ENCODE measurements at places on chromosomes 2 and 18. TPM values are rescaled to one million over a fixed set of nuclear protein-coding genes. Genes with fewer than 3 reads are reported as not detected.
A peak's percentile ranks its signal among the peaks of the same experiment; 100 is the strongest.

GRCh38 chr2:36404754-36405153 lies 49.2 kb downstream of the CRIM1 start:
- no peak overlapping the region for H3K27ac ChIP-seq
- no peak for DNase-seq
- peaks cover 5% of the 10 kb centered on the region for H3K27me3 ChIP-seq
- no peaks in the 10 kb centered on the region for H3K4me1 ChIP-seq
- no peaks in the 10 kb centered on the region for H3K36me3 ChIP-seq

Gene HOXD9
- total RNA-seq: 0.13 TPM

Gene GPR39
- not detected for total RNA-seq

GRCh38 chr2:197307933-197308521 lies 2.6 kb downstream of the ANKRD44 start:
- H3K4me3 ChIP-seq: peak overlapping the region; percentile 67
- peaks cover 59% of the 10 kb centered on the region for H3K4me1 ChIP-seq
- H3K36me3 ChIP-seq: no peaks in the 10 kb centered on the region
- peak overlapping the region; percentile 79 for H3K27ac ChIP-seq
- H3K27me3 ChIP-seq: no peaks in the 10 kb centered on the region
- DNase-seq: no peak

DNA sequence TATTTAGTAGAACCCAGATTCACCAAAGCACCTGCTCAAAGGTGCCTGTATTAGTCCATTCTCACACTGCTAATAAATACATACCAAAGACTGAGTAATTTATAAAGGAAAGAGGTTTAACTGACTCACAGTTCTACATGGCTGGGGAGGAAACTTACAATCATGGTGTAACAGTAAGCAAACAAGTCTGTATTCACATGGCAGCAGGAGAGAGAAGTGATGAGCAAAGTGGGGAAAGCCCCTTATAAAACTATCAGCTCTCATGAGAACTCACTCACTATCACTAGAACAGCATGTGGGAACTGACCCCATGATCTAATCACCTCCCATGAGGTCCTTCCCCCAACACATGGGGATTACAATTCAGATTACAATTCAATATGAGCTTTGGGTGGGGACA lies 28.0 kb upstream of the DDX18 start:
- no peaks in the 10 kb centered on the region for H3K4me1 ChIP-seq
- no peak overlapping the region for H3K27ac ChIP-seq
- no peak overlapping the region for H3K4me3 ChIP-seq
- H3K36me3 ChIP-seq: no peaks in the 10 kb centered on the region

Gene IMPACT
- 16.0 TPM for total RNA-seq

- no peak overlapping the region for H3K4me3 ChIP-seq
- H3K27me3 ChIP-seq: no peaks in the 10 kb centered on the region
- DNase-seq: no peak
- no peaks in the 10 kb centered on the region for H3K36me3 ChIP-seq
Observed at GRCh38 chr18:4658804-4659203, 203.7 kb upstream of the DLGAP1 start.

- no peak overlapping the region for H3K27ac ChIP-seq
- H3K4me1 ChIP-seq: peaks cover 43% of the 10 kb centered on the region
Observed at GRCh38 chr2:64646007-64646880, 7.5 kb downstream of the SERTAD2 start.

DNA sequence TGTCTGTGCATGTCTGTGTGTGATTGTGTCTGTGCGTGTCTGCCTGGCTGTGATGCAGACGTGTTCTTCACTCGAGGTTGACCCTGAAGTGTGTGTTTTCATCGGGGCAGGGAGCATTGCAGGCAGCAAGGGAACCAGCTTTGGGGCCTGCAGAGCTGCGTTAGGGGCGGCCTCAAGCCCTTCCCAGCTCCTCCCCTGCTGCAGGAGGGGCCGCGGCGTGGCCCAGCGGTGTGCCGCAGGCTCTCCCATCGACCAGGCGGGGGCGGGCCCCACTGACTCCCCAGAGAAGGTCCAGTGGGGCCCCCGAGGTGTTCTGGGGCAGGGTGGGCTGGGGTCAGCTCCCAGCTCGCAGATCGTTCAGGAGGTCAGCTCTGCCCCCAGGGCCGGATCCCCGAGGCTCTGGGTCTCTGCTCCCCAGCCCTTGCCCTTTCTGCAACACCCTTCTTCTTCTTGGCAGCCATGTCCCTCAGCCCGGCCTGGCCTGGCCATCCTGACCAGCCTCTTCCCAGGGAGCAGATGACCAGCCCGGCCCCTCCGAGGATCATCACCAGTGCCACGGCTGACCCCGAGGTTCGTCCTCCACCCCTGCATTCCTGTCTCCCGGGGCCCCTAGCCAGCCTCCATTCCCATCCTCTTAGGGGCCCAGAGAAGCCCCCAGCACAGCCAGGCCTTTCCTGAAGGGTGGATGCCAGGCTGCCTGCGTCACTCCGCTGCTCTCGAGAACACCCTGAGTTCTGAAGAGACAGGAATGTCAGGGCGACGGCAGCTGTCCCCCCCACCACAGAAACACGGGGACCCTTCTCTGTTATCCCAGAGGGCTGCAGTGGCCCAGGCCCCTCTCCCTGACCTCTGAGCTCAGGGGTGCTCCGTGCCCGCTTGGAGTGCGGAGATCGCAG lies 11.1 kb upstream of the KLHL30 start:
- H3K27me3 ChIP-seq: no peaks in the 10 kb centered on the region
- DNase-seq: no peak
- H3K36me3 ChIP-seq: no peaks in the 10 kb centered on the region
- H3K27ac ChIP-seq: no peak overlapping the region

DNA sequence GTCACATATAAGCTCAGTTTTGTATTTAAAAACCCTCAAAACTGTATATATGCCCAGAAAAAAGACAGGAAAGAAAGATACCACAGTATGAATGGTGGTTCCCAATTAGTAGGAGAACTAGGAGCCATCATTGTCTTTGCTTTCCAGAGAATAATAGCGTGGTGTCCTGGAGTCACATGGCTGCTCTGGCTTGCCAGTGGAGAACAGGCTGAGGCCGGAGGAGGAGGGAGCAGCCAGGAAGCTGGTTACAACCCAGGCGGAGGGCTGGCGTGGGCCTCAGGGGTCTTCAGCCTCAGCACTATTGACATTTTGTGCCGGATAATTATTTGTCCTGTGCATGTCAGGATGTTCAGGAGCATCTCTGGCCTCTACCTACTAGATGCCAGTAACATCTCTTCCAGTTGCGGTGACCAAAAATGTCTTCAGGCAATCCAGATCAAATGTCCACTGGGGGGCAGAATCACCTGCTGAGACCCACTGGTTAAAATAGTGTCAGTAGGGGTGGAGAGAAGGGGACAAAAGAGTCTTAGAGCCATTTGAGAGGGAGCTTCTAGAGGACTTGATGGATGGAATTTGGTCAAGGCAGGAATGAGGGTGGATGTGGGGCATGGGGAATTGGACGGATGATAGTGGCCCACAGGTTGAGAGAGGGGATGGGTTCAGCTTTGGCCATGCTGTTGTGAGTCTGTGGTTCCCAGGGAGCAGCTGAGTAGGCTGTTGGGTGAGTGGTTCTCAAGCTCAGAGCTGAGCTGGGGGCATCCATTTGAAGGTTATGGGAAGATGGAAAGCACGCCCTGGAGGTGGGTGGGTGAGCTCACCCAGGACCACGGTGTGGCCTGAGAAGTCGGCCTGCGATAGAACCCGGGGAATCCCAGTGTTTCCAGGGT lies 144.9 kb downstream of the AGAP1 start:
- H3K4me1 ChIP-seq: no peaks in the 10 kb centered on the region
- H3K36me3 ChIP-seq: no peaks in the 10 kb centered on the region
- H3K4me3 ChIP-seq: no peak overlapping the region
- no peak for DNase-seq
- peaks cover 19% of the 10 kb centered on the region for H3K27me3 ChIP-seq

Measured in T-cell (primary cell).